Stimulated activated CD4-positive, alpha-beta T cell treated with anti-CD3 and anti-CD28 coated beads, Interleukin-12 subunit alpha, Interleukin-12 subunit beta, amount 100 ng/mL, for 24 hours (primary cell): ENCODE measurements at places on chromosomes 5 and 9.
A peak's percentile ranks its signal among the peaks of the same experiment; 100 is the strongest.

GRCh38 chr9:85941966-85942912 is 1.3 kb downstream of the NAA35 start:
- no peak for DNase-seq

- DNase-seq = no peak
Measured at GRCh38 chr5:115524199-115524847, 20.3 kb downstream of the FEM1C start.

DNA sequence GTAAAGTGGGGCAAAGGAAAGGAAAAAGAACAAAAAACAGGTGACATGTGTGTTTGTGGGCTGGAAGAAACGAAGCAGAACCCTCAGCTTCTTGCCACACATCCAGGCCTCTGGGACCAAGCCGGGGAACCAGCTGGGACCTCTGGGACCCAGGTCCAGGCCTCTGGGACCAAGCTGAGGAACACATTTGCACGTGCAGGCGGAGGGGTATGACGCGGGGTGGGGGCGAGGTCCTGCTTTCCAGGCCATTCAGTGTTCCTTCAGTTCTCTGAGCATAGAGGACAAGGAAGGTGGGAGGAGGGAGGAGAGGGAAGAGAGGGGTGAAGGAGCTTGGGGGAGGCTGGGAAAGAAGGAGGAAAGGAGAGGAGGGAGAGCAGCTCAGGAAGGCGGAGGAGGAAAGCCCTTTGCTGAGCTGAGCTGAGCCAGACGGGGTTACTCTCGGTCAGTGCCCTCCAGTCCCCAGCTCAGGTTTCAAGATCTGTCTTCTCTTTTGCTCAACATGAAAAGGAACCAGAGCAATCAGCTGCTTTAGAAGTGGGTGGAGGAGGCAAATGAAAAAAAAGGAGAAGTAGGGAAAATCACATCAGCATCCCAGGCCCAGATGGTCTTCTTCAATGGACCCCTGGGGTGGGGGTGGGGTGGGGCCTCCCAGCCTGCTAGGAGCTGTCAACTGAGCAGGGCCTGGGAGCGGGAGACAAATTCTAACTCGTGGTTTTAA is 59.1 kb downstream of the ABCA1 start:
- no peak for DNase-seq

DNA sequence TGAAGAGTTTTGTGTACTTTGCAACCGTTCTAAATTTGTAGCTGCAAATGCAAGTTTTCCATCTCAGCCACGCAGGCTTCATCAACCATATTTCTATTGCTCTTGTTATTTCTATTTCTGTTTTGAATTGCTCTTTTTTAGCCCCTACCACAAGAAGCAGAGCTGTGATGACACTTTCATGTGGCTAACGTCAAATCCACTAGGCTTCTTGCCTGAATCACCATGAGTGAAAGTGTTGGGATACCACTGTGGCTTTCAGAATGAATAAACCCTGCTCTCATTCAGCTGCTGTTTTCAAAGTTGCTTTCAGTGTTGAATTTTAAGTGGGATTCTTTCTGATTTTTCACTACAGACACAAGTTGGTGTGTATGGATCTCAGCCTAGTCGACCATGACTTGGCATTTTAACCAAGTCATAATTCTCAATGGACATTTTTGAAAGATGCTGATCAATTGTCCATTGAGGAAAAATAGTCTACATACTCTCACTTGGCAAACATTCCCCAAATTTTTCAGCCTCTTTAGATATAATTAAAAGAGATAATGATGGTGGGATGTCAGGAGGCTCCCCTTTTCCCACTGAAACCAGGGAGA is 41.0 kb upstream of the MTAP start:
- peak; percentile 3 for DNase-seq

DNA sequence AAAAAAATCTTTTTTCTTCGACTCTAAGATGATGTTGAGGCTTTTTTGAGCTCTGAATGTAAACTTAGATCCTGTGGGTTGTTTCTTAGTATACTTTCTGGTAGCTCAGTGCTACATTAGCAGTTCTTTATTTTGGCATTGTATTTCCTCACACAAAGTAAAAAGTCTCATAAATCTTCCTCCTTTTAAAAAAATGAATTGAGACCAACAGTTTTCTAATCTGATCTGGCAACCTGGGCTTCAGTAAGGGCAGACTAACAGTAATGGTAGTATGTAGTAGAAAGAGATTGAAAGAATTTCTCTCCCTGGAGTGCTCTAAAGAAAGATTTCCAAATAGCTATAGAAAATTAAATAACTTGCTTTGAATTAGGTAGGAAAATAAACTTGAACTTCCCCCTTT is 31.4 kb downstream of the ZCCHC7 start:
- no peak for DNase-seq

DNA sequence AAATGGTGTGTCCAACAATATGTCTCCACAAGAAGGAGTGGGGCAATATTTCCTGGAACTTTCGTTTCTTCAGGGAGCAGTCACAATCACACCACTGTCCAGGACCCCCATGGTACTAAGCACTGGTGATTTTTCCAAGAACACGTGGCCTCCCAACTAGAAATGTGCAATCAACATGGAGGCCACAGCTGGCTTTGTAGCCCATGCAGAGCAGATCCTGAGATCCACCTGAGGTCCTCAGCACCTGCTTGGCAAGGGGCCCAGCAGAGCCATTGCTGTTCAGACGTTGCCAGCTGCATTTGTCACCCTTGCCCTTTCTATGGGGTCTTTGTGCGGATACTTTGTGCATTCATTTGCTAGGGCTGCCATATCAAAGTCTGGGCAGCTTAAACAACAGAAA is 334.5 kb upstream of the IRX4 start:
- no peak for DNase-seq

DNA sequence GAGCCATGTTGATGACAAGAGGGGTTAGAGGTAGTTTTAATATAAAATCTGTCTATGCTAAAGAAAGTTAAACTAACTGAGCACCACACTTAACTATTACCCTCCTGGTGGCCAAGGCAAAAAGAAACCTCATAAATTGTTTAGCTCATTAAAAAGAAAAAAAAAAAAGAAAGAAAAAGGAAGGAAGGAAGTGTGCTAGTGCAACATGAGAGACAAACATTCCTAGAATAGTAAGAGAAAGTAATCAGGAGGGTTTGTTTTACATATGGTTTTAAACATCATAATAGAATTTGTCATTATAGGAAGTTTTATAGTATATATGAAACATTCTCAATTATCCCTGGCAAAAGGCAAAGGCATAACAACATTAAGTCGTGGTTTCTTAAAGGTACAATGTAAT is 152.3 kb downstream of the SNX18 start:
- DNase-seq = no peak

DNA sequence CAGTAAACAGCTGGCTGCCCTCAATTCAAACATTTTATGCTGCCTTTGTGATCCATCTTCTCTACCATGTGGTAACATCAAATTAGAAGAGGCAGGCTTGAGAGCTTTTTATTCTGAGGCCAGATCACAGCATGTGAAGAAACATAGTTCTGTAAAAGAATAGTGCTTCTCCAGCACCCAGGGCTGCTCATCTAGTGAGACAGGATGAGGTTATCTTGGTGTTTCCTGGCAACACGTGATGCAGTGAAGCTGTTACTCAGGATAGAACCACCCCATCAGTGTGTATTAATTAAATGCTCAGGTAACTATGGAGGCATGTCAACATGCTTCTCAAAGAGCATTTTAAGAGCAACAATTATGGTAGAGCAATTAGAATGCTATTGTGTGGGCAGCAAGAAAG is 400.5 kb upstream of the ACO1 start:
- DNase-seq = no peak

GRCh38 chr9:8419596-8420275 is 620.2 kb upstream of the DMAC1 start:
- DNase-seq = no peak

DNA sequence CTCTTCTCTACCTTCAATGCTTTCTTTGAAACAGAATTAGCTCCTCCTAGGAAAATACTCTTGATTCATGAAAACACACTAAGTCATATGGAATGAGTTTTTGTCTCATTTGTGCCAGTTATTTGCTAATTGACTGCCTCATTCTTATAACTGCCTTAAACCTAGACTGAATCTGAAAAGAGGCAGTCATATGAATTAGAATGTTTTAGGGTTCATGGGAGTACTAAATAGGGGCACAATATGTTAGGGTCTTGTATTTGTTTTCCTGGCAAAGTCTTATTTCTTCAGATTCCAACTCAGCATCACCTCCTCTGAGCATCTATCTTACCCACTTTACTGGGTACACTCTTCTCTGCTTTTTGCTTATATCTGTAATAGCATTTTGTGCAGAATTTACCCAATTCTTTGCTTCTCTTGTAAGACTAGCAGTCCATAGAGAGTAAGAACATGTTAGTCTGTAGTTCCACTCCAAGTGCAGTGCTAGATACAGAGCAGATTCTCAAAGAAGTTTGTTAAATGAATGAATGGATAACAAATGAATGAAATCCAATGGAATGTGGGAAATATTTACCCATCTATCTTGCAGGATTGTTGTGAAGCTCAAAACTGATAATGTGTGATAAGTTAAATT is 43.9 kb upstream of the ALDH1A1 start:
- DNase-seq = no peak

GRCh38 chr5:178304761-178305645 is 72.4 kb upstream of the PHYKPL start:
- DNase-seq = no peak

DNA sequence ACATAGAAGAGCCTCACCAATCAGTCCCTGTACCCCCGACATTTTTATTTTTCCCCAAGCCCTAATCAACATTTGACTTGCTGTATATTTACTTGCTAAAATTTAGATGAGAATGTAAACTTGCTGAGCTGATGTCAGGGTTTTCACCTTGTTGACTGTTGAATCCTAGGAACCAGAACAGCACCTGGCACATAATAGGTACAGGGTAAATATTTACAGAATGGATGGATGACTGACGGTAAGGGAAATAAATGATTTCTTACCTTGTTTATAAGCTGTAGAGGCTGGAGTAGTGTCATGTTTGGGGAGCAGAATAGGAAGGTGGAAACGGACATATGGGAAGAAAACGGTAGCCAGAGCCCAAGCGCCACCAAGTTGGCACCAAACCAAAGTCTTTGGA is 107.0 kb upstream of the NUDT12 start:
- DNase-seq = no peak

DNA sequence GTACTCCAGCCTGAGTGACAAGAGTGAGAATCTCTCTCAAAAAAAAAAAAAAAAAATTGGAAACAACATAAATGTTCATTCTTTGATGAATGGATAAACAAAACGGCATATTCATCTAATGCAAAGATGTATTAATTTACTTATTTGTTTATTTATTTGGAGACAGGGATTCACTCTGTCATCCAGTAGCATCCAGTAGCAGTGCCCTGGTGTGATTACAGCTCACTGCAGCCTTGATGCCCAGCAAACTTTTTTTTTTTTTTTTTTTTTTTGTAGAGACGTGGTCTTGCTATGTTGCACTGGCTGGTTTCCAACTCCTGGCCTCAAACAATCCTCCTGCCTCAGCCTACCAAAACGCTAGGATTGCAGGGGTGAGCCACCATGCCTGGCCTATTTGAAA is 24.4 kb downstream of the OR2V2 start:
- no peak for DNase-seq

GRCh38 chr5:172093559-172093958 is 87.1 kb upstream of the FBXW11 start:
- no peak for DNase-seq

DNA sequence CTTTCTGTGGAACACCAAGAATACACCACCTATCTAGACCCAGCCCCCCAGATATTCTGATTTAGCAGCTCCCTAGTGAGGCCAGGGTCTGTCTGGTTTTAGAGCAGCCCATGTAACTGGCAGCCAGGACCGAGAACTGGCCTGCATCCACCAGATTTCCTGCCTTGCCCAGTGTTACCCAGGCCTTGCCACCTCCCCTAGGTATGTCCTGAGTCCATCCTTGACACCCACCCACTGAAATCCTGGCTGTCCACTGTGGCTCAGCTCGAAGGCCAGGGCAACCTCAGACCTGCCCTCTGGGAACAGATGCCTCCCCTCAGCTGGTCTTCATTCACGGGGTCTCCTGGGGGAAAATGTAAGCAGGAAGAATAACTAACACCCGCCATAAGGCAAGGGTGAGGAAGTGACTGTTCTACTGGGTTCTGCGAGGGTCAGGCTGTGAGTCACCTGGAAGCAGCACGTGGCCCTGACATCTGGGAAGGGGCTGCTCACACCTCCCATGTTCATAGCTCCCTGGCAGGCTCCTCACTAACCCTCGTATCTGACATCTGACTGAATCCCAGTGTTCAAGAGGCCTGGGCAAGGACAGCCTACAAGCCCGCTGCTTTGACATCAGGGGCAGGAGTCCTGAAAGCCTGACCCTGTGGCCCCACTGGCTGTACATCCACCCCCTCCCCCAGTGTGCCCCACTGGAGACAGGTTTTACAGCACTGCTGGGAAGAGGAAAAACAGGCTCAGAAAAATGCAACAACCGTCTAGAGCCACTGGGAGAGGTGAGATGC is 72.7 kb downstream of the SEMA4D start:
- DNase-seq = no peak

DNA sequence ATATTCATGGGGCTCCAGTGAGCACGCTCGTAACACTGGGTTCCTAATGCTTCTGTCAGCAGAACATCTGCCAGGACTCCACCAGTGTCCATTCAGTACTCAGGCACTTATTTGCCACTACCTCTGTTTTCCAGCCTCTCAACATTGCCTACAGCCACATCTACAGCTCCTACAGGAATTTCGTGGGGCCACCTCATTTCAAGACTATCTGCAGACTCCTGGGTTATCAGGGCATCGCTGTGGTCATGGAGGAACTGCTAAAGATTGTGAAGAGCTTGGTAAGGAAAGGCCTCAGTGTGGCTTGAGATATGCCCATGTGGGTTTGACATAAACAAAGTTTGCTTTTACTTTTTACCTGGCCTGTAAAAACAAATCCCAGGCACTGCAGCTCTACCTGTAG is 92.9 kb downstream of the CYFIP2 start:
- no peak for DNase-seq

DNA sequence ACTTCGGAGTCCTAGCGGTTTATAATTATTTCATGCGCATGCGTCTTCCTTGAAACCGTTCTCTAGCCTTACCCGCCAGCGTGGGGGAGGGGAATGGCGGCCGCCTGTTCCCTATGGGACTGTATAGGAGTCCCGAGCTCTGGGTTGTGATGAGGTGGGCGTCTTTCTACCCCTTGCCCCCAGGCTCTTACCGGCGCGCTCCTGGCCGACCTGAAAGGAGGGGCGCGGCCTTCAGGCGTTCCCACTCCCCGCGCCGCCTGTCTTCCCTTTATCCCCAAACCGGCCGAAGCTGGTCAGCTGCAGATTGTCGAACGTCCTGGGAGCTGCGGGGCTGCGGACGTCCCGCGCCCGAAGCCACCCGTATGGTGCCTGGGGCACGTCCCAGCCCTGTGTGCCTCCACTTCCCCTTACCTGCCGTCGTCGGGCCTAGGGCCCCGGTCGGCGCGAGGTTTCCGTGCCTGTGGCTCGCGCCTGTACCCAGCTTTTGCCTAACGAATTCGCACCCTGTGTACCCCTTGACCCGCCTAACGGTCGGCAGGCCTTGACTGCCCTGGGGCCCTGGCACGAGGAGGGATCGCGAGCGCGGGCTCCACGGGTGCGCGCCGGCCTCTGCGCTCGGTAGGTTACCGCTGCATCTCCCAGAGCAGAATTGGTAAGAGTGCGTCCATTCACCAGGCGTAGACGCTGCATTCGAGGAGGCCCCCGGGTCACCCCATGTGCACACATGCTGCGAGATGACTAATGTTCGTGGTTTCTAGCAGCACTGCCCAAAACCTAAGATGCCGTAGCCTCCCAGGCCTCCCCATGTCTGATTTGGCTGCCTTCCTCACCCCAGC is 653 bp upstream of the HNRNPH1 start:
- peak; percentile 28 for DNase-seq

- no peak for DNase-seq
Measured at GRCh38 chr9:34783951-34784487, 74.1 kb upstream of the CCL21 start.

GRCh38 chr5:138874241-138874640 is 894 bp downstream of the LRRTM2 start:
- DNase-seq = no peak

GRCh38 chr5:145853781-145854376 is 18.7 kb upstream of the PRELID2 start:
- no peak for DNase-seq
